ENCODE measurements at places on chromosomes 7 and 10.
A peak's percentile ranks its signal among the peaks of the same experiment; 100 is the strongest.

DNA sequence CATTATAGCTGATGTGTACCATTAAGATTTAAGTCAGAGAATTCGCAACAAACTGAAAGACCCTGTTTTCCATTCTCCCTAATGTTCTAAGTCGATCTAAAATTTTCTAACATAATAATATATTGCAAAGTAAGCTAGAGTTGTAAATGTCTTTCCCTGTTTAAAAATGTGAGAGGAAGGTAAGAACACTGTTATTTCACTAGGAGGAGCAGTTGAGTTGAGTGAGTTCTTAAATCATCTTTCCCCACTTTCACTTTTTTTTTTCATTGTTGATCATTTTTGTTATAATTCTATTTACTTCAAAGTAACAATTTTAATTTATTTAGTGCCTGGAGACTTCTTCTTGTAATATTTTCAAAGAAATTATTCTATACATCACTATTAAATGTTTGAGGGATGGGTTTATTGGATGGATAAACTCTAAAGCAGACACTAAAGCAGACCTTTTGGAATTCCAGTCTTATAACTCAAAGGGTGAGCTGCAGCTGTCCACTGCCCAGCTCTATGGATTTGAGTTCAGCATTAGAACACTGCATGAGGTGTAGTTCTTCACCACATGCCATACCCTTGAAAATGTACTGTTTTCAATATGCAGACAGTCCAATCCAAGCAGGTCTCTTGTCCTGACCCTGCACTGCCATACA, 181.3 kb upstream of the FZD1 start:
- peak; percentile 49 for DNase-seq

- no peak for DNase-seq
Observed at GRCh38 chr10:22891797-22892196, 36.1 kb upstream of the ARMC3 start.

DNA sequence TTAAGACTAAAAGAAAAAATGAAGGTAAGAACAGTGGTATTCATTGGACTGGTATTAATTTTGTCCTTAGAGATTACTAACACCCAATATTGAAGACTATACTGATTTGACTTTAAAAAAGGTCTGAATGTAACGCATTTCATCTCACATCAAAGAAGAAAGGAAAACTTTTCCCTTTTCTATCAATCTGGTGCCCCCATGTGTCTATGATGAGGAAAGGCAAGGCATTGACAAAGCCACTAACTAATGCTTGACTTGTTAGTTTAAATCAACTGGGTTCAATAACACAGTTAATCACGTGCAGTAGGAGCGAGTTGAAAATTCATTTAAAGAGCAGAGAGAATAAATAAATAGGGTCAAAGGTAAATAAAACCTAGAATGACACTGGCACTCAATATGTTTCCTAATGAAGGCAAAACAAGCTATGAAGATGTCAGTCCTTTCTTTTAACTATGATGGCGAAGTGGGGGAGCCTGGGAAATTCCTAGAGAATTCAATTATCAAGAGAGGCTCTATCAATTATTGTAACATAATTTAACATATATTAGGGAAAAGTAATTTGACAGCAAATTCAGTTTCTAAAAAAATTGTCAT, 180.9 kb downstream of the ANK3 start:
- DNase-seq = peak; percentile 51

DNA sequence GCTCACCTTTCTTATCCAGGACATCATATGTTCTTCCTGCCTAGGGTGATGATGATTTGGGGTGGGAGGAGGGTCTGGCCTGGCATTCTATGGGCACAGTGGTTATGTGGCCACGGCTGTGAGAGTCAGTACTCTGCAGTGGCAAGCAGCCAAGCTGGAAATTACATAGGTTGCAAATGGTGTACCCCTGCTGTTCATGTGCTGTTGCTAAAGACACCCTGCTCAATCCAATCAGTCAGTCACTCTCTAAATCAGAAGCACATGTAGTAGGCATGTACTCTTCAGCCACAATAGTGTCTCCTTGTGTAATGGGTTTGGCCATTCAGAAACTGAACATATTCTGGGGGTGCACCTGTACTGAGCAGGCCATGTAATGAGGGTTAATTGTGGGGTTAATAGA, 449.1 kb upstream of the ANKRD30A start:
- DNase-seq = peak; percentile 47

- DNase-seq = peak; percentile 57
Observed at GRCh38 chr10:17836942-17837341, 27.8 kb downstream of the MRC1 start.

DNA sequence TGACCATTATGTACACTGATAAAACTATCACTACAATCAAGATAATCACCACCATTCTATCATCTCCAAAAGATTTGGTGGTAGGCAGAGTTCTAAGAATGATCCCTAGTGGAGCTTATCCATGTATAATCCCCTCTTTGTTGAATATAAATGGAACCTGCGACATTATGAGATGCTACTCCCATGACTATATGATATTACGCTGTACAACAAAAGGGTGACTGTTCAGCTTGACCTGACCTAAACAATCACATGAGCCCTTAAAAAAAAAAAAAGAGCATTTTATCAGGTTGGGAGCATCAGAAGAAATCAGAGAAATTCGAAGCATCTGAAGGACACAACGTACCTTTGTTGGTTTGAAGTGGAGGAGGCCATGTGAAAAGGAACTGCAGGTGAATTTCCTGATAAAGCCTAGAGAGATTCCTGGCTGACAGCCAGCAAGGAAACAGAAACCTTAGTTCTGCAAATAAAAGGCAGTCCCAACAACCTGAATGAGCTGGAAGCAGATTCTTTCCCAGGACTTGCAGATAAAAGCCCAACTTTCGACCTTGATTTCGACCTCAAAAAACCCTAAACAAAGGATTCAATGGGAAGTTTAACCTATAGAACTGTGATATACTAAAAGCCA, 270.7 kb downstream of the ADRA2A start:
- no peak for DNase-seq

DNA sequence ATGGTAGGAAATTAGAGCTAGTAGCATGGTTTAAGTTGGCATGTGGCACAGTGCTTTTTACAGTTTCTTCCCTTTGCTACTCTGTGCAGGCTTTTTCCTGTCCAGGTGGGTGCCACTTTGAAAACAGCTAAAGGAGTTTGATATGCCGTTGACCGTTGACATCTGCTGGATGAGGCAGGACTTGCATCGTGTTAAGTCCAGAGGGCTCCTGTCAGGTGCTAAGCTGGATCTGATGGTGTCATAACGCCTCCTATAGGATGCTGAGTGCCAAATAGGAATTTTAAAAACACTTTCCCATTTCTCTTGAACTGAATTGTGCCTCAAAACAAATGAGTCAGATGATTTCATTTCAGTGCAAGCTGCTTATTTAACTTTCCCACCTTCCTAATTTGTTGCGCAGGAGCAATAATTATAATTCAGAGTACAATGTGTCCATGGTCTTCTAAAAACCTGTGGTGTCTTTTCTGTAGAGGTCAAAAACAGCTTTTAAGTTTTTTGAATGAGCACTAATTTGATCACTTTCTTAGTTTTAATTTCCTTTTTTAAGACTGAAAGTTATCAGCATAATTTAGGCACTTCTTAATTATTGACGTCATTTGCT, 178.3 kb downstream of the CDCA7L start:
- DNase-seq = peak; percentile 24

GRCh38 chr7:22386865-22387264, 29.9 kb upstream of the RAPGEF5 start:
- DNase-seq = no peak

- DNase-seq = no peak
Observed at GRCh38 chr7:110856704-110857103, 234.2 kb upstream of the LRRN3 start.

- DNase-seq = no peak
Observed at GRCh38 chr7:145884716-145885514, 231.7 kb upstream of the CNTNAP2 start.

DNA sequence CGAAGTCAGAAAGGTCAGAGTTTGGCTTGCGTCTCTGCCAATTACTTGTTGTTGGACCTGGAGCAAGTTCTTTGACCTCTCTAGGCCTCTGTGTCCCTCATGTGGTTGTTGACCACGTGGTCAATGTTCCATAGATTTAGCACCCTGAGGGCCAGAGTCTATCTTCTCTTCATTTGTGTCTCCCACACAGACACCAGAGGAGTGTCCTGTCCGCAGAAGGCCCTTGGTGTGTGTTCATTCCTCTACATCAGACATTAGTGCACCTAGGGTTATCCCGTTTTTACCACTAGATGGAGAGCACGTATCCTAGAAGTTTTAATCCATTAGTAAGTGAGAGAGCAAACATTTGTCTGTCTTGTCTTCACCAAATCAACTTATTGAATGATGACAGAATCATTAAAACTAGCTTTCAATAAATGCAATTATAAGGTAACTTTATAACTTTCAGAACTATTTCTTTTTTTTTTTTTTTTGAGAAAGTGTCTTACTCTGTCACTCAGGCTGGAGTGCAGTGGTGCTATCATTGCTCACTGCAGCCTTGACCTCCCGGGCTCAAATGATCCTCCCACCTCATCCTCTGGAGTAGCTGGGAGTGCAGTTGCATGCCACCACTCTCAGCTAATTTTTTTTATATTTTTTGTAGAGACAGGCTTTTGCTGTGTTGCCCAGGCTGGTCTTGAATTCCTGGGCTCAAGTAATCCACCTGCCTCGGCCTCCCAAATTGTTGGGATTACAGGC, 122.5 kb upstream of the ANKRD1 start:
- DNase-seq = peak; percentile 25
